Stimulated activated CD4-positive, alpha-beta T cell treated with anti-CD3 and anti-CD28 coated beads, TNF-alpha, amount 100 ng/mL, for 24 hours (primary cell): ENCODE measurements at places on chromosomes 7 and 10.

DNA sequence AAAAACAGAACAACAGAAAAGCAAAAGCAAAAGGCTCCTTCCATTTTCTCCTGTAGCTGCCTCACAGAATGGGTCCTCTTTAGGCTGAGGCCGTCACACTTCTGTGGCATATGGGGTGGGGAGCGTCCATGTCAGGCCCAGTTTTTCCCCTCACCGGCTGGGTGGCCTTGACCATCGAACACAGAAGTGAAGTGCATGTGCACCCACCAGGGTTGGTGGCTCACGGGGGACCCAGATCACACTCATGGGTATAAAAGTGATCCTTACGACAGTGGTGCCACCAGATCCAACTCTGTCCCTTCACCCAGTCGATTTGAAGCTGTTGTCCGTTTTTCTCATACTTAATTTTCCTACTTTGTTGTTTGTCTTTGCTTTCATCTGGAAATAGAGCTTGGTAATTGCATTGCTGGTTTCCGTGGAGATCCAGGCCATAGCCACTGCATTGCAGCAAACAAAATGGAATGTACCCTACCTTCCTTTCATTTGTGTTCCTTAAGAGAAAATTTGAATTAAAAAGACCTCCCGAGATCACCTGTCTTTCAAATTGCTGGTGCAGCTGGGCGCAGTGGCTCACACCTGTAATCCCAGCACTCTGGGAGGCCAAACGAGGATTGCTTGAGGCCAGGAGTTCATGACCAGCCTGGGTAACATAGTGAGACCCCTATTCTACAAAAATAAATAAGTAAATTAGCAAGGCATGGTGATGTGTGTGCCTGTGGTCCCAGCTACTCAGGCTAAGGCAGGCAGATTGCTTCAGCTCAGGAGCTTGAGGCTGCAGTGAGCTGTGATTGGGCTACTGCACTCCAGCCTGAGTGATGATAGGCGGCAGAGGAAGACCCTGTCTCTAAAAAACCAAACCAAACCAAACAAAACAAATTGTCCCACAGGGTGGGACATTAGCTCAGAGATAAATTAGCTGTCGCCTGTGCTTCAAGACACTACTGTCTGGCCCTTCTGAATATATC is 10.7 kb upstream of the GJD4 start:
- DNase-seq = no peak

- DNase-seq = no peak
Measured at GRCh38 chr7:112930787-112931186, 140.6 kb upstream of the TMEM168 start.

DNA sequence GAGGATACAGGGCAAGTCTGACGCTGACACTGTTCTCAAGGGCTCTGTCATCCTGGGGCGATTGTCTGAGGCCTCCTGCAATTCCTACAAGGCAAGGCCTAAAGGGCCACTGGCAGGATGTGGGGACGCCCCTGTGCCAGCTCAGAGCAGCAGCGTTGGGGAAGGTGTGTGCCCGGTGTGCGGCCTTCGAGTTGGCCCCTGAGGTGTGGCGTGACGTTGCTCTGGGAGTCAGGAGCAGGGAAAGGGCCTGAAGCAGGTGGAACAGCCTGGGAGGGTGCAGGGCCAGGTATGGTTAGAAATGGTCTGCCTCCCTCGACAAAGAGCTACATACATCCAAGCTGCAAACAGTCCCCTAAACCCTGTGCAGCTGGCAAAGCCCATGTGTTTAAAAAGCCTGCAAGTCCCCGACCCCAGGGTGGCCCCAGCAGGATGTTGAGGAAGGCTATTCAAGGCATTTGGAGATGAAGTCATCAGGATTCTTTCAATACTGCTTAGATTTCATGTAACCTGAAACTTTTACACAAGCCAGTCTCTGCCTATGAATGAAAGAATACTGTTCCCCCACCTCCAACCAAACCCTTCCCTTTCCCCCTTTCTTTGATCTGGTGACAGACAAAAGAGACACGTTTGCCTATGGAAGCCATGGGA is 142.5 kb upstream of the TNS3 start:
- no peak for DNase-seq

DNA sequence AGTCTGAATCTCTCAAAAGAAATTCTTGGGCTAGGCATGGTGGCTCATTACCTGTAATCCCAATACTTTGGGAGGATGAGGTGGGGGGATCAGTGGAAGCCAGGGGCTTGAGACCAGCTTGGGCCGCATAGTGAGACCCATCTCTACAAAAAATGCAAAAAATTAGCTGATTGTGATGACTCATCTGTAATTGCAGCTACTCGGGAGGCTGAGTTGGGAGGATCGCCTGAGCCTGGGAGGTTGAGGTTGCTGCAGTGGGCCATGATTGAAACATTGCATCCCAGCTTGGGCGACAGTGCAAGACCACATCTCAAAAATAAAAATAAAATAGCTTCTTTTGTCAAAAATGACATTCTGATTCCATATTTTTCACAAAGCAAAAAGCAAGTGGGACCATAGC is 644.8 kb upstream of the FOXK1 start:
- no peak for DNase-seq
